NCI-H526 (cell line): ENCODE measurements at places on chromosomes 11 and 22.
A peak's percentile ranks its signal among the peaks of the same experiment; 100 is the strongest.

- DNase-seq, result no peak
These were observed 511.1 kb downstream of the SOX6 start for GRCh38 chr11:15845261-15845660.

GRCh38 chr11:114617157-114618124, 21.9 kb upstream of the NXPE4 start:
- no peak for DNase-seq

DNA sequence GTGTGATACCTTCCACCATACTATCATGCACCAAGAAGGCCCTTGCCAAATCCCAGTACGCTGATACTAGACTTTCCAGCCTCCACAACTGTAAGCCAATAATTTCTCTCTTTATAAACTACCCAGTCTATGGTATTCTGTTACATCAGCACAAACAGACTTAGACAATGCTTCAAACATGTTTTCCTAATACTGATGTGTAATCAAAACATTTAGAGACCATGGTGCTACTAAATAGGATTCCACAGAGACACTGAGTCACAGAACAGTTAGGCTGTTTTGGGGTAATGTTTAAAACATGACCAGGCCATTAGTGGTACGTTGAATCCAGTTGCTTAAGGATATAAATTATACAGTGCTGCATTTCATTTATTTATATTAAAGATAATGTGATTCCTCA, 103.7 kb downstream of the PICALM start:
- no peak for DNase-seq

DNA sequence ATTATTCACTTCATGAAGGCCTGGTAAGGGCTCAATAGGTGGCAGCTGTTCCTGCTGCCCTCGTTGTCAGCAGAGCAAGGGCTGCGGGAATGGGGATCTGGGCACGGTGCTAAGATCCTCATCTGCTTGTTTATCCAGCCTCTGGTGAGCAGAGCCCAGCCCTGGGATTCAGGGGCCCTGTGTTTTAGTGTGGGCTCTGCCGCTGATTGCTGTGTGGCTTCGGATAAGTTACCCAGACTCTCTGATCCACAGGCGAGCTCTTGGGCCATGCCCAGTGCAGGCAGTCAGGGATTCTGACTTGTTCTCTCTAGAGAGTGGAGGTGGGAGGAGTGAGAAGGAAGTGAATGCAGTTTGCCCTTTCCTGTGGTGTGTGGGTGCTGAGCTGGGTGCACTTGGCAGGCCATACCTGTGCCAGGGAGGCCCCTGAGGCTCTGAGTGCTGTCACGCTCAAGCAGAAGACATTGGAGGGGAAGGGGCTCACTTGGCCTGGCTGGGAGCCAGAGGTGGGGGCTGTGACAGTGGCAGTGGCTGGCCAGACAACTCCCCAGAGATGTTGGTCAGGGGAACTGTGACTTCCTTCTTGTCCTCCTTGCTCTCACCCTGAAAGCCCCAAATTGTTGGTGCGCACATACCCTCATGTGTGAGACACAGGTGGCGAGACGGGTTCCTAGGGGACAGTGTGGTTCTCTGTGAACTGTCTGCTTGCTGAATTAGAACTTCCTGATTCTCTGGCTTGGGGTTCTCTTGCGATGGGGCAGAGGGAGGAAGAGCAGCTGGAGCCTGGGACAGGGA, 43.7 kb downstream of the CD82 start:
- no peak for DNase-seq

DNA sequence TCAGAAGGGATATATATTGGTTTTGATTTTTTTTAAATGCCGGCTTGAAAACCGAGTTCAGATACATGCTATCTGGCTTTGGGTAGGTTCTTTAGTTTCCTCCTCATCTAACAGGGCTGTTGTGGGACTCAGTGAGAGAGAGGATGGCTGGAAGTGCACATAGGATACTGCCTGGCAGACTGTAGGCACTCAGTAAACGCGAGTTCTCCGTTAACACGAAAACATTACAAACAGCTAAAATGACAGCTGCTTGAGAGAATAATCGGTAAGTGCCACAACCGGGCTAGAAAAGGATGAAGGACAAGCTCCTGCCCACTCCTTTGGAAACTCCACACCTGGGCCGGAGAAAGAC, 369 bp downstream of the XRRA1 start:
- DNase-seq, result no peak

GRCh38 chr22:19960491-19961200, 19.0 kb upstream of the TXNRD2 start:
- DNase-seq, result no peak

DNA sequence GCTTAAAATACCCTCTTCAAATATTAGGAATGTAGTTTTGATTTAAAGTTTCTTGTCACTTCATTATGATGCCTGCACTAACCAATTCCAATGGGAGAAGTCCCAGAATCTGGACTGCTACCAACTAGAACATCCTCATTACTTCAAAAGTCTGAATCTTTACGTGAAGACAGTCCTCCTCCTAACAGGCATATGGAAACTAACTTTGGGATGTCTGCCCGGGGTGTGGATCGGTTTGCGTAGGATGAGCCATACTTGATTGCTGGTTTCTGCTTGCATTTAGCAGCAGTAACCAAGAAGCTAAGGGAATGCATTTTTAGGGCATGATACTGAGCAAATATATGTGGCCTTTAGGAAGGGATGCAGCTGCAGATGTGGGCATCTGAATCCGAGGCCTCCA, 177.1 kb downstream of the LRRC4C start:
- DNase-seq, result no peak

GRCh38 chr11:27902981-27903624, 202.8 kb upstream of the BDNF start:
- DNase-seq, result no peak

- no peak for DNase-seq
These were observed 454.0 kb upstream of the DDI1 start for GRCh38 chr11:103582351-103582909.

- DNase-seq, result no peak
These were observed 32.5 kb downstream of the PAK1 start for GRCh38 chr11:77441426-77441825.

GRCh38 chr11:107561688-107562087, 3.8 kb downstream of the ALKBH8 start:
- no peak for DNase-seq

DNA sequence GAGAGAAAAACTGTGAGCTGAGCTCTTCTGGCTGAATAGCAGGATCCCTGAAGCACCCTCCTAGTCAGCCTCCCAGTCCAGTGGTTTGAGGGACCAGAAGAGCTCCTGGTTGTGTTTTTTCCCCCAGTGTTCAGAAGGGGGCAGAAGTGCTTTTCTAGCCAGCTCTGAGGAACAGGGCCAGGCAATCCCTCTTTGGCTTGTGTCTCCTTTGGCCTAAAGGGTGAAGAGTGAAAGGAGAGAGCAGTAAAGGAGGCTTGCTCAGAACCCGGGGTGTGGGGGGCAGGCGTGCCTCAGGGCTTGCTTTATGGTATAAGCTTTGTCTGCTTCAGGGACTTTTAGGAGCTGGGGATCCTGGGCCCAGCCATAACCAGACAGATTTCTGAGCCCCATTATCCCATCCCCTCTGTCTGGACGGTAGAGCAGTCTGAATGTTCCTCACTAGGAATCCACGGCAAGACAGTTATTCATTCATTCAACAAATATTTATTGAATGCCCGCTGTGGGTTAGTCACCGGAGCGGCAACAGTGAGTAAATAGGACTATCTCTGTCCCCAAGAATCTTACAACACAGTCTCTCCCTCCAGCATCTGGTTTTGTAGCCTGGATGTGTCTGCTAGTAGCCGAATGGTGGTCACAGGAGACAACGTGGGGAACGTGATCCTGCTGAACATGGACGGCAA, 14.5 kb downstream of the ACP2 start:
- DNase-seq, result peak; percentile 42

DNA sequence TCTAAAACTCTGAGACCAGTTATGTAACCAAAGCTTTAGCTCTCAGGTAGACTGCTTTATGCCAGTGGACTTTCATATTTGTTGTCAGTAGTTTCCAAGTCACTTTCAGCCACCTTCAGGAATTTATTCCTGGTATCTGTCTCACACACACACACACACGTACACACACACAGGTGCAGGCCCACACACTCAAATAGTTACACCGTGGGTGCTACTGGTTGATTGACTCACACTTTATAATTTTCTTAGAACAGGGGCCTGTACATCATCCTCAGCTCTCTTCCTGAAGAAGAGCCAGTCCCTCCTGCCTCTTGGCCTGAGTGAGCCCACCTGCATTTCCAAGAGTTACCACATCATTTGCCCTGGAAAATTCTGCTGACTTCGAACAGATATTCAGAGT, 555.2 kb downstream of the SOX6 start:
- no peak for DNase-seq

- DNase-seq, result no peak
These were observed 22.7 kb upstream of the RRM1 start for GRCh38 chr11:4071914-4072313.

GRCh38 chr11:70671083-70671482, 272.8 kb downstream of the CTTN start:
- DNase-seq, result no peak

- DNase-seq, result peak; percentile 7
These were observed 34.1 kb upstream of the GLYATL1 start for GRCh38 chr11:58905011-58905720.

- DNase-seq, result no peak
These were observed 72.7 kb downstream of the RAB38 start for GRCh38 chr11:88102598-88102934.

DNA sequence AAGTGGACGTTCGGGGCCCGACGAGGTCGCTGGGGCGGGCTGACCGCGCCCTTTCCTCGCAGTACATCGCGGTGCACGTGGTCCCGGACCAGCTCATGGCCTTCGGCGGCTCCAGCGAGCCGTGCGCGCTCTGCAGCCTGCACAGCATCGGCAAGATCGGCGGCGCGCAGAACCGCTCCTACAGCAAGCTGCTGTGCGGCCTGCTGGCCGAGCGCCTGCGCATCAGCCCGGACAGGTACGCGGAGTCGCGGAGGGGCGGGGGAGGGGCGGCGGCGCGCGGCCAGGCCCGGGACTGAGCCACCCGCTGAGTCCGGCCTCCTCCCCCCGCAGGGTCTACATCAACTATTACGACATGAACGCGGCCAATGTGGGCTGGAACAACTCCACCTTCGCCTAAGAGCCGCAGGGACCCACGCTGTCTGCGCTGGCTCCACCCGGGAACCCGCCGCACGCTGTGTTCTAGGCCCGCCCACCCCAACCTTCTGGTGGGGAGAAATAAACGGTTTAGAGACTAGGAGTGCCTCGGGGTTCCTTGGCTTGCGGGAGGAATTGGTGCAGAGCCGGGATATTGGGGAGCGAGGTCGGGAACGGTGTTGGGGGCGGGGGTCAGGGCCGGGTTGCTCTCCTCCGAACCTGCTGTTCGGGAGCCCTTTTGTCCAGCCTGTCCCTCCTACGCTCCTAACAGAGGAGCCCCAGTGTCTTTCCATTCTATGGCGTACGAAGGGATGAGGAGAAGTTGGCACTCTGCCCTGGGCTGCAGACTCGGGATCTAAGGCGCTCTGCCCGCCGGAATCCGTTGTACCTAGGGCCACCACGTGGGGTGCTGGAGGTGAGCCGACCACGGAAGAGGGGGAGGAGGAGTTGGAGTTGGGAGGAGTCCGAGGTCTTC, 771 bp downstream of the MIF start:
- peak; percentile 41 for DNase-seq

- no peak for DNase-seq
These were observed 79.9 kb downstream of the DEUP1 start for GRCh38 chr11:93410441-93410840.

GRCh38 chr11:77502346-77502905, 28.5 kb upstream of the PAK1 start:
- no peak for DNase-seq

DNA sequence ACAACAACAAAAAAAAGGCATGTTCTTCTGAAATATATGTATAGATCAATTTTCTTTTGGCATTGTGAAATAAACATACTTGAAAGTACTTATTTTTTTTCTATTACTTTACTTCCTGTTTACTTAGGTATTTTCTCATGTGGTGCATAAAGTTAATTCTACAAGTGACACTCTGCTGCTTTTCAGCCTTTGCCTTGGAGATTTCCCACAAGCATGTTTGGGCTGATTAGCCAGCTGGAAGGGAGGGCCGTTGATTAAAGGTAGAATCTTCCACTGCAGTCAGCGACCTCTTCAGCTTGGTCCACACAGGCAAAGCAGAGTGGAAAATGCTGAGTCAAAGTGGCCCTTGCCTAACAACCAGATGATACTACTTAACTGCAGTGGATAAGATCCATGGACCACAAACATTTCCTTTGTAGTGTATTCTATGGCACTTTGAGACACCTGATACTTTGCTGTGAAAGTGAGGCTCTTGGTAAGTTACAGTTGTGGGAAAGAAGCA, 176.0 kb downstream of the ARHGAP42 start:
- peak; percentile 27 for DNase-seq

- DNase-seq, result no peak
These were observed 678.6 kb upstream of the ANO5 start for GRCh38 chr11:21514316-21514715.

DNA sequence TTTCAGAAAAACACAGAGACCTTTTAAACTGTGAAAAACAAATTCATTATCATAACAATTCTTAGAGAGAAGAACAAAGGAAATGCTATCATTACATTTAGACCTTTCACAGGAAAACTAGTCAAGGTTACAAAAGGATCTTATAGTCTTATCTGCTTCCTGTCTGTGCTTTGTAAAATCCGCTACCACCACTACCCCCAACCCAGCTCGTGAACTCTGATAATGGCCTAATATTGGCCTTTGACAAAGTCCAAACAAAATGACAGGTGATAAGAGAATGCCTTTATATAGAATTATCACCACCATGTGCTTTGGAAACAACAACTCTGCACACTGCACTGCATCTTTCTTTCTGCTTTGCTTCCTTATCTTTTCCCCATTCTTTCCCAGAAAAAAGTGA, 272.5 kb downstream of the SBF2 start:
- DNase-seq, result no peak

GRCh38 chr11:65779919-65780769, 632 bp downstream of the AP5B1 start:
- DNase-seq, result peak; percentile 62

GRCh38 chr11:83572581-83573496, 286.7 kb upstream of the CCDC90B start:
- DNase-seq, result no peak

- no peak for DNase-seq
These were observed 2.0 kb downstream of the PEX26 start for GRCh38 chr22:18079706-18080233.

DNA sequence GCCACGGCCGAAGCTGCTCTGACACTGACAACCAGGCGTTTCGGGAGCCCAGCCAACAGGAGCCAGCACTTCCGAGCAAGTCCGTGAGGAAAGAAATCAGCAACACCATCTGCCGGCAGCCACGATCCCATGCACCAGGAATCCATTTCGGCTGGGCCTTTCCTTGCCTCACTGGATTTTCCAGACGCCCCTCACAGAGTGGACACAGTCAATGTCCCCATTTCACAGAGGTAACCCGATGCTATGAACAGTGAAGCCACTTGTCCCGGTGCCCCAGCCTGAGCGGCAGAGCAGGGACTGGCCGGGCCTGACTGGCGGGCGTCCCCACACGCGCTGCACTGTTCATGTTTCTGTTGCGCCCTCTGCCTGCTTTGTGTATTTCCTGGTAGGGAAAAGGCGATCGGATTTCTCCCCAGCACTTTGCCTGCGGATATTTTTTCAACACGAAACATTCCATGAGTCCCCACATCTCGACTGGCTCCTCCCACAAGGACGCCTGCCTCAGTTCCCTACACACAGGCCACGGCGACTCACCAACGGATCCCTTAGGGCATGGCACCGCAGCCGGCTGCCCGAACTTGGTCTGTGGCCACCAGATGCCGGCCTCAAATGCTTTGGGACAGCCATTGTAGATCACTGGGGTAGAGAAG, 55.3 kb downstream of the TRMU start:
- peak; percentile 72 for DNase-seq
